NCI-H774 (cell line): ENCODE measurements at places on chromosomes 6 and 20.

GRCh38 chr6:99114769-99115406 is 167.1 kb upstream of the FBXL4 start:
- DNase-seq: no peak

- DNase-seq: no peak
Measured at GRCh38 chr6:124430740-124431318, 531.4 kb upstream of the RNF217 start.

DNA sequence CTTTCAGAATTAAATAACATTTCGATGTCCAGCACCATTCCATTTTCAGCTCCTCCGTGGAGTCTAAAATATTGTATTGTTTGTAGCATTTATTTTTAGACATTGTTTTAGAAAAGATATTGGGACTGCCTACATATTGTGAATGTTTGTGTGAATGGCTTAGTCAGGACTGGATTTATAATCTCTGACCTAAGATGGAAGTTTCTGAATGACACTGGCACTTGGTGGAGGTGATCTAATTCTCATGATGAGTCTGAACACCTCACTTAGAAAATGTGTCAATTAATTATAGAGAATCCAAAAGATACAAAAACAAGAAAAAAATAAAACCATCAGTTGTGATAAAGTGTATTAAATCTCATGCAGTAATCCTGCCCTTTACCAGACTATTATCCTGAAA is 60.8 kb upstream of the HBS1L start:
- no peak for DNase-seq

GRCh38 chr6:22036699-22037098 is 260.1 kb downstream of the PRL start:
- DNase-seq: no peak

- DNase-seq: no peak
Measured at GRCh38 chr6:10554826-10555225, 33.7 kb downstream of the GCNT2 start.

DNA sequence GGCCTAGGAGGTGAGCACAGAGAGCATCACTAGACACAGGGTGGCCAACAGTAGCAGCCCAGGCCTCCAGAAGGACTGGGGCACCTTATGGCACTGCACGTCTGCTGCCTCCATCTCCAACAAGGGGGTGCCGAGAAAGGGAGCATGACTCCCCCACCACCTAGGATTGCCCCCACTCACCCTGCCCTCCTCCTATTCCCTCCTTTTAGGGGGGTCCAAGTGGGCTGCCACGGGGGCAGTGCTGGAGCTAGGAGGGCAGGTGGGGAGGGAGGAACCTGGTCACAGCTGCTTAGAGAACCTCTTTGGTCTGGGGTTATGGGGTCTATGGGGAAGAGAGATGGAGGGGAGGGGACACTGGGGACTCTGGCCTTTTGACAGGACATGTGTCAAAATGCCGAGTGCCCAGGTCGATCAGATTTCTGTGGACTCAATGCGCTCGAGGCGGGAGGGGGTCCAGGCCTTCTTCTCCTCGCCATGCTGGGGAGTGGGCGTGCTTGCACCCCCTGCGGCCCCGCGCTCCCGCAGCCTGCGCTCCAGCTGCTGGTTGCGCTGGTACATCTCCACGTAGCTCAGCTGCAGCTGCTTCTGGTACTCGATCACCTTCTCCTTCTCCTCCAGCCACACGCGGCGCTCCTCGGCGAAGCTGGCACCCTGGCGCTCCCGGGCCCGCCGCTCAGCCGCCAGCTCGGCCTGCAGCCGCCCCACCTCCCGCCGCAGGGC is 4.5 kb upstream of the FASTKD5 start:
- DNase-seq: no peak

GRCh38 chr6:40378071-40378724 is 209.0 kb downstream of the LRFN2 start:
- DNase-seq: no peak

DNA sequence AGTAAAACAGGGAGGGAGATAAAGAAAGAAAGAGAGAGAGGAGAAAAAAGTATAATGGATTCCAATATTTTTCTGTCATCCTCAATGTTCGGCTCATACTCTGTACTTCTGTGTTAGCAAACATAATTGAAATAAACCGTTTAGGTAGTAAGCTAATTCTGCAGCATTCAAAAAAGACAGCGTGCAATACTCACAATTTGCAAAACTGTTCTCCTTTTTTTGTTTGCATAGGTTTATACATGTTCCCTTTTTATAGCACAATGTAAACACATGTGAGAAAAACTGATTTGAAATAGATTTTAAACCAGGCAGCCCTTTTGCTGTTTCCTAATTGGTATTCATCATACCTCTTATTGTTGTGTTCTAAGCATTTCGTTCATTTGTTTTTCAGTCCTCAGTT is 188.9 kb downstream of the PLCB1 start:
- DNase-seq: no peak

- no peak for DNase-seq
Measured at GRCh38 chr20:12023194-12023795, 105.6 kb downstream of the BTBD3 start.

DNA sequence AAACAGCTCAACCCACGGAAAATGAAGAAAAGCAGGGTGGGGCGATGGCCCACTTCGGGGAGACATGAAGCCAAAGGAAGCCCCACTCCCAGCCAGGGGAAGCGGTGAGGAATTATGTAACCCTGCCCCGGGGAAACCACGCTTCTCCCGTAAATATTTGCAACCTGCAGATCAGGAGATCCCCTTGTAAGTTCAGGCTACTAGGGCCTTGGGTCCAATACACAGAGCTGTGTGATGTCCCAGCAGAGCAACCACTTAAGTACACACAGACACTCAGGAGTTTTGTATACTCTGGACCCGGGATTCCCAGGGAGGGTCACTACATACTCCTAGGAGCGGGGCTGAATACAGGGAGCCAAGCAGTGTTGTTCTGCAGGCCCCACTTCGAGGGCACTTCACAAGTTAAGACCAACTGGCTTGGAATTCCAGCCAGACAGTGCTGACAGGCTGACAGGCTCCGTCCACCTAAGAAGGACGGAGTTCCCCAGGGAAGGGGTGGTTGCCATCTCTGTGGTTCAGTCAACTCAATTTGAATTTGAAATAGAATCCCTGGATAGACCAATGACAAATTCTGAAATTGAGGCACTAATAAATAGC is 301.4 kb upstream of the THEMIS start:
- DNase-seq: no peak

DNA sequence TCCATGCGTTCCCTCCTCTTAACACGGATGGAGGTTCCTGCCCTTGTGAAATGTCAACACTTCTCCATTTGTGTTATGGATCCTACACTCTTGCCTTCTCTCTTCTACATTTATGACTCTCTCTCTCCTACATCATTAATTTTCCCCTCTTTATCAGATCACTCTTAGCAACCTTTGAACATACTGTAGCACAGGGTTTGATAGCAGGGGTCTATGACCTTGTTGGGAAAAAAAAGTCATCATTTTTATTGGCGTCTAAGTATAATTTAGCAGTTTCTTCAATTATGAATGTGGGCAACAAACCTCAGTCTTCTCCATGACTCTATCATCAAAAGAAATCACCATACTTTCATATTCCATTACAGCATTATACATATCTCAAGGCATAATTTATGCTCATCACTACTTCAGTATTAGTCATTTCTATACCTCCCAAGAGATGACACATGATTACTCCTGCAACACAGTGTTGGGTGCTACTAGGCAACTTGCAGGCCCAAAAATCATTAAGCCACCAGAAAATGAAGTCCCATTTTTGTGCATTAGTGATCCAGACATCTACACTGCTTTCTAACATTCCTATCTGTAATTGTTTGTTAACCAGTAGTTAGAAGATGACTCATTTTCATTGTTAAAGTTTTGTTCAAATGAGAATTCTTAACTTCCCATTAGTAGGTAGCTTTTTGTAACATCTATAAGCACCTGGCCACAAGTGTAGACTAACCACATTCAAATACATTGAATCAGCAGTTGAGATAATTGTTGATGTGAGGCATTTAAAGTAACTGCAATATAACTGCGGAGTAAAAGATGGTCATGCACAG is 9.5 kb downstream of the CYP39A1 start:
- no peak for DNase-seq

GRCh38 chr6:63998991-63999390 is 363.4 kb downstream of the PHF3 start:
- no peak for DNase-seq

DNA sequence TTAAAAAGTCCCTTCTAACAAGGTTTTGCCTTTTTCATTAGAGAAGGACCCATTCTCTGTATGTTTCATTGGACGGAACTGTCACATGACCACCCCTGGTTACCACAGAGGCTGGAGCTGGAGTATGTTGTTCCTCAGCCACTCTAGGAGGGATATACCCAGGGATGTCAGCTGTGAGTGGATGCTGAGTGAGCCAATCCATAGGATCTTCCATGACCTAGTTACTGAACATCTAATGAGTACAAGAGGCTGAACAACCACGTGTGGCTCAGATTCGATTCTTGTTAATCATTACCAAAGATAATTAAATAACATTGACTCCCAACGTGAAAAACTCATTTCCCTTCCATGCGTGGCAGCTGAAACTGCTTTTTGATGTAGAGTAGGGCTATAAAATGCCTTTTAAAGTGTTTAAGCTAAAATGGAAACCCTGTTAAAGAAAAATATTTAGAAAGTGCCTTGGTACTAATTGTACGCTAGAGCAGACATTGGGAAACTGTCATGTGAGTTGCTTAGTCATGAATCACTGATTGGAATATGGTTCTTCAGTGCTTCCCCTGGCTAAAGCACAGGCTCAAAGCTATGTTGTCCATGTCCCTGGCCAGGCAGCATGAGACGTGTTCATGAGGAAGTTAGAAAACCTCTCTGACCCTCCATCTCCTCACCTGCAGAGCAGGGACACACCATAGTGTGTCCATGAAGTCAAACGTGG is 256.1 kb downstream of the ZNF217 start:
- no peak for DNase-seq

DNA sequence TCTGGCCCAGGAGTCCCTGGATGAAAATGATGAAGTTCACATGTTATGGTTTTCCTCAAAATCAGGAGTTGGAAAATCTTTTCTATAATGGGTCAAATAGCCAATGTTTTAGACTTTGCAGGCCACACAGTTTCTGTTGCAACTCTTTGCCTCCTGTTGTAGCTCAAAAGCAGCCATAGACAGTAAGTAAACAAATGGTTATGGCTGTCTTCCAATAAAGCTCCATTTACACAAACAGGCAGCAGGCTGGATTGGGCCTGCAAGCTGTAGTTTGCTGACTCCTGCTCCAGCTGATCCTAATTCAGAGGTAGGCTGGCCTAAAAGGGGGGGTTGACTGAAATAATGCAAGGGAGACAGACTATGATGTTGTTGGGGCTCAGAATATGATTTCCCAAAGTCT is 33.0 kb downstream of the METTL24 start:
- DNase-seq: peak; percentile 92

GRCh38 chr6:55569638-55570037 is 9.4 kb downstream of the HMGCLL1 start:
- no peak for DNase-seq

- no peak for DNase-seq
Measured at GRCh38 chr6:147169529-147169928, 34.7 kb upstream of the STXBP5 start.

- DNase-seq: no peak
Measured at GRCh38 chr6:28280595-28281287, 631 bp upstream of the PGBD1 start.

GRCh38 chr6:134909701-134910592 is 40.0 kb downstream of the ALDH8A1 start:
- DNase-seq: no peak

GRCh38 chr6:90393232-90393884 is 96.7 kb upstream of the BACH2 start:
- peak; percentile 10 for DNase-seq

- DNase-seq: peak; percentile 62
Measured at GRCh38 chr20:25017257-25017803, 24.8 kb upstream of the APMAP start.

DNA sequence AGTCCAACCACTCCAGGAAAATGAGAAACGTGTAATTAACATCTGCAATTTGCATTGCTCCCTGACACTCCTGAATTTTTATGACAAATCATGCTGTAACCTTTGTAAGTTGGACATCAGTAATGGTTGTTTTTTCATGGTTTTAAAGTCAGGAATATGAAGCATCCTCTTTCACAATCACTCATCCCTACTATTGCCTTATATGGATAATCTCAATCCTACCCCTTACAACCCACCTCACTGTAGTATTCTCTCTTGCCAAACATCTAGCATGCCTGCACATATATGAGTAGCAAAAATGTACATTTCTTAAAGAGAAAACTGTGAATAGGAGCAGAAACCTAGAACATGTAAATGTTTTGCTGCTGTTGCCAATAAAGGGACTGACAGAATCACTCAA is 729.5 kb downstream of the KIF16B start:
- DNase-seq: no peak

DNA sequence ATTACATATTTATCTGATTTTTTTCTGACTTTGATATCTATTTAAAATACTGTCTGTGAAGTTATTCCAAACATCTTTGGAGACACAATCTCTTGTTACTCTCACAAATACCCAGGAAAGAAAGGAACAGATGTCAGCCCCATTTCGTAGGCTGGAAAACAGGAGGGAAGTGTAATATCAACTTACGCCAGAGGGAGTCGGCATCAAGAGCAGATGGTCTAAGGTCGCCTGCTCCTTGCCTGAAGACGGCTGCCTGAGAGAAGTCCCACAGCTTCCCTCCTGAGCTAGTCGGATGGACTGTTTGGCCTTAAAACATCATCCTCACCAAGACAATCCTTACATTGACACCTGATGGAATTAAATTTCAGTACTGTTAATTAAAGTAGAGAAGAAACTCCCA is 13.4 kb downstream of the CST7 start:
- no peak for DNase-seq

DNA sequence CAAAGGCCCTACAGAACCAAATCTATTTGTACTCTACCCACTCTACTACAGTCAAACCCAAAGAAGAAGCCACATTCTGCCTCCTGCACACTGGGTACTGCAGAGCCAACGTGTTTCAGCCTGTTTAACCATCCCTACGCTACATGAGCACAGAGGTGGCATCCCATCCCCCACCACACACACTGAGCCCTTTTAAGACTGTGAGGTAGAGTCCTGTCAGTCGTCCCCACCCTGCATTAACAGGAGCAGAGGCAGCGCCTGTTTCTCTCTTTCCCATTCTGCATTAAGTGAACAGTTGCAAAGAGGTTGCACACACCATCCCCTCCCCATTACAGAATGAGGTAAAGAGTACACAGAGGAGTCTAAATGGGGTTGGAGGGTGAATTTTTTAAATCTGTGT is 5.2 kb upstream of the RSPH4A start:
- no peak for DNase-seq

DNA sequence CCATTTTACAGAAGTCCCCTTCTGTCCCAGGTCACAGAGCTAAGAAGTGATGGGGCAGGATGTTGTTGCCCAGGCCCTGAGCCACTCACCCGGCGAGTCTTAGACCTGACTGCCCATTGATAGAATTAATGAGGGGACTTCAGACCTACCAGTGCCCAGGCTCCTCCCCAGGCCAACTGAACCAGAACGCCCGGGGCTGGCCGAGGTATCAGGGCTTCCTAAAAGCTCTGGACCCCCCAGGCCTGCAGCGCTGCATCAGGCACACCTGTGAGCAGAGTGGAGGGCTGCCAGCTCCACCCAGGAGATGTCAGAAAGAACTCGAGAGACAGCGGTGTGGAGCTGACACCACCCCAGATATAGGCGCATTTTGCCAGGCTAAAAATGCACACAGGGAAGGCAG is 3.5 kb downstream of the GPR31 start:
- no peak for DNase-seq
